ENCODE measurements at places on chromosomes 6 and 20. TPM values are rescaled to one million over a fixed set of nuclear protein-coding genes. Genes with fewer than 3 reads are reported as not detected.

GRCh38 chr6:34241351-34242215 lies 4.9 kb downstream of the HMGA1 start:
- DNase-seq = peak; percentile 77

GRCh38 chr20:62216636-62217566 lies 3.2 kb downstream of the HRH3 start:
- DNase-seq = peak; percentile 85

- no peak for DNase-seq
Measured at GRCh38 chr6:95318137-95318536, 259.2 kb upstream of the MANEA start.

- no peak for DNase-seq
Measured at GRCh38 chr6:97919631-97920030, 636.6 kb upstream of the MMS22L start.

DNA sequence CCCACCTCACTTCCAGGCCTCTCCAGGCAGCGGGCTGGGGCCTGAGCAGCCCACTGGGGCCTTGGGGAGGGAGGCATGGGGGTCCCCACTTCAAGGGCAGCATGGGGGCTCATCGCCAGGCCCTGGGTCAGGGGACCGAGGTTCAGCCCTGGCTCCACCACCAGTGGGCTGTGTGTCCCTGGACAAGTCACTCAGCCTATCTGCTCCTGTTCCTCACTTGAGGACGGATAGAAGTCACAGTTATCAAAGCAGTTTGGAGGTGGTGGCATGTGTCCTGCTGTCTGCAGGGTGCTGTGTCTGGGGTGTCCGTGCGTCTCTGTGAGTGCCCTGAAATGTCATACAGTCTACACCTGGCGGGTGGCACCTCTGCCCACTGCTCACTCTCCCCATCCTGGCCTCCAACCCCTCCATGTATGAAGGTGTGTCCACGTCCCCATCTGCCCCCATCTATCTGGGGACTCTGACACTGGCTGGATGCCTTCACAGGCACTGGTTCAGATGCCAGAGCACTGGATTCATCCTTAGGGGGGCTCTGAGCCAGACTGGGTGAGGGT lies 3.6 kb downstream of the EEF1A2 start:
- DNase-seq = peak; percentile 58

DNA sequence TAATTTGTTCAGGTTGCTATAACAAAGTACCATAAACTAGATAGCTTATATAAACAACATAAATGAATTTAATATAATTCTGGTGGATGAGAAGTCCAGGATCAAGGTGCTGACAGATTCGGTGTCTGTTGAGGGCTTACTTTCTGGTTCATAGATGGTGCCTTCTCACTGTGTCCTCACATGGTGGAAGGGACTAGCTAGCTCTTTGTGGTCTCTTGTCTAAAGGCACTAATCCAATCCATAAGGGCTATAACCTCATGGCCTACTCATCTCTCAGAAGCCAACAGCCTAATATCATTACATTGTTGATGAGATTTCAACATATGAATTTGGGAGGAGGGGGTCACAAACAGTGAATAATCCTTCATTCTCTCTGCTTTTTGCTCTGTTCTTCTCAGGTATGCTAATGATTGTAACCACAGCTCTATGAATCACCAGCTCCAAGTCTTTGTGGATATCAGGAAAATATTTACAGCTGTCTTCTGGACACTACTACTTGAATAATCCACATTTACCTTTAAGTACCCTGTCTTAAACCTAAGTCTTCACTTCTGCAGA lies 122.3 kb downstream of the NKAIN2 start:
- no peak for DNase-seq

GRCh38 chr6:26019261-26019830 lies 56.7 kb downstream of the TRIM38 start:
- DNase-seq = no peak

DNA sequence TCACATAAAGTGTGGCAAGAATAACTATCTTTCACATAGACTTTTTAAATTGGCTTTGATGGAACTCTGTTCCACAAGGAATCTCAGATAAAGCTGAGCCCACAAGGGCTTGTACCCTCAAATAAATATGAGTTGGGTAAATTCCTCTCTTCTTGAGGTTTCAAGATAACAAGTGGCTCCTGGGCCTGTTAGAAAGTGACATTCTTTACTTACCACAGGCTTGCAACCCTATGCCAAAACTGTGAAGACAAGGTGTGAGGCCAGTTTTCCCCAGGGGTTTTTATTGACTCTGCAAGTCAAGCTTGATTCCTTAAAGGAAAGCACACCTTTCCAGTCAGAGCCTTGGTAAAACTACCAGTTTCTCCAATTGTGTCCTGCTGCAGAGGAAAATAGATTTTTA lies 664.8 kb upstream of the GJE1 start:
- DNase-seq = no peak

- DNase-seq = no peak
Measured at GRCh38 chr6:149033454-149033853, 284.1 kb upstream of the TAB2 start.

DNA sequence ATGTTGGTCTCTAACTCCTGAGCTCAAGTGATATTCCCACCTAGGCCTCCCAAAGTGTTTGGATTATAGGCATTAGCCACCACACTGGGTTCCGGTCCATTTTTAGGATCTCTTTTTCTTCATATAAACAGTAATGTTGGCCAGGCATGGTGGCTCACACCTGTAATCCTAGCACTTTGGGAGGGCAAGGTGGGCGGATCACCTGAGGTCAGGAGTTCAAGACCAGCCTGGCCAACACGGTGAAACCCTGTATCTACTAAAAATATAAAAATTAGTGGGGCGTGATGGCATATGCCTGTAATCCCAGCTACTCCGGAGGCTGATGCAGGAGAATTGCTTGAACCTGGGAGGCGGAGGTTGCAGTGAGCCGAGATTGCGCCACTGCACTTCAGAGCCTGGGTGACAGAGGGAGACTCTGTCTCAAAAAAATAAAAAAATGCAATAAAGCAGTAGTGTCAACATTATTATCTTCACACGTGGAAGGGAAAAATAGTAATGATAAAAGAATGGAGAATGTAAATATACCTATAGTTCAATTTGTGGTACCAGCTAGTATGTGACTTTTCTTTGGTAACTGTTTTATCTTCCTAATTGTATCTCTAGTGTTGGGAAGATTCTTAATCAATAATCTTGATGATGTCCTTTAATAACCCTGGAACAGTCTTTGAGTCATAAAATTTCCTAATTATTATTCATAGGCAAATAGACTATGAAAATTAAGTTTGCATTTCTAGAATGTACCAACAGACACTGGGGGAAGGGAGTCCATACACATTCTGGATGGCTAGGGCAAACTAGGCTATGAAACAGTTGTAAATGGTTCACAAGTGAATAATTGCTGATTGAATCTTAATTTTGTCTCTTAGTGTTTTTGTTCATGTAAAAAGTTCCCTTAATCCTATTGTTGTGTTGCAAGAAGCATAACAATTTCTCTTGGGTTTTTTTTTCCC lies 3.6 kb downstream of the PARD6B start:
- no peak for DNase-seq

DNA sequence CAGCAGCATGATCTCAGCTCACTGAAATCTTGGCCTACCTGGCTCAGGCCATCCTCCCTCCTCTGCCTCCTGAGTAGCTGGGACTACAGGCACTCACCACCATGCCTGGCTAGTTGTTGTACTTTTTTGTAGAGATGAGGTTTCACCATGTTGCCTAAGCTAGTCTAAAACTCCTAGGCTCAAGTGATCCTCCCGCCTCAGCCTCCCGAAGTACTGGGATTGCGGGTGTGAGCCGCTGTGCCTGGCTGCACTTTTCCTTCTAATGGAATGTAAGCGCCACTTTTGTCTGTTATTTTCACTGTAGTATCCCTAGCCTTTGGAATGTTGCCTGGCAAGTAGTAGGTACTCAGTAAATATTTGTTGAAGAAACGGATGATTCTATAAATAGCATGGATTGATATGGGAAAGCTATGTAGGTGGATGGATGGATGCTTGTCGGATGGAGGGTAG lies 10.4 kb upstream of the TRIB3 start:
- no peak for DNase-seq

GRCh38 chr6:138001750-138002349 lies 105.4 kb downstream of the PERP start:
- DNase-seq = peak; percentile 76

- no peak for DNase-seq
Measured at GRCh38 chr20:34037121-34037520, 43.4 kb downstream of the RALY start.

DNA sequence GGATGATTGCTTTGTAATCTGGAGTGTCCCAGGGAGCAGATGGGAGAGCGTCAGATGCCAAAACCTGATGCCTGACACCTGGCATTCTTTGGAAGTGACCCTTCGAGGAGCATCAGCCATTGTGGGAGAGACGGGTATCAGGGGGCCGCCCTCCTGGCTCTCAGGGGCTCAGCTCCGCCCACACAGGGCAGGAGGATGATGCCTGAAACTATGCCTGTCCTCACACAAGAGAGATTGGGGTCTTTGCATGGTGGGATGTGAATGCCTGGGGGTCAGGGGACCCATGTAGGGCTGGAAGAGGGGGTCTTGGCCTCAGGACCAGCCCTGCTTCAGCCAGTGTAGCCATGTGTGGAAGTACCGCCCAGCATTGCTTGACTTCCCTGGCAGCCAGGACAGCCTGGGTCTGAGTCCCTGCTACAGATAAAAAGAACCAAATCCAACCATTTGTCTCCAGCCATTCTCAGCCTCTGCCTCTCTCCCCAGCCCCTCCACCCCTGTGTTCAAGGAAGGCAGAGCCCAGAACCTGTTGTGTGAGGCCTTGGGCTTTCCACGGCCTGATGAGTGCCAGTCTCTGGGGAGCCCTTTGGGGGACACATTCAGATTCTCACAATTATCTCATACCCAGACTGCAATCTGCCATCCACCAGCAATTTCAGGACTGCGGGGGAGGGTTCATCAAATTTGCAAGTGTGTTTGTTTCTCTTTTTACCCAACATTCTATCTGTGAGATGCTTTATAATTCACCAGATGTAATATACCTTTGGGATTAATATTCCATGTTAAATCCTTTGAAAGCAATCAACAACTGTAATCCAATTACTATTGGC lies 371.2 kb downstream of the PREX1 start:
- no peak for DNase-seq

DNA sequence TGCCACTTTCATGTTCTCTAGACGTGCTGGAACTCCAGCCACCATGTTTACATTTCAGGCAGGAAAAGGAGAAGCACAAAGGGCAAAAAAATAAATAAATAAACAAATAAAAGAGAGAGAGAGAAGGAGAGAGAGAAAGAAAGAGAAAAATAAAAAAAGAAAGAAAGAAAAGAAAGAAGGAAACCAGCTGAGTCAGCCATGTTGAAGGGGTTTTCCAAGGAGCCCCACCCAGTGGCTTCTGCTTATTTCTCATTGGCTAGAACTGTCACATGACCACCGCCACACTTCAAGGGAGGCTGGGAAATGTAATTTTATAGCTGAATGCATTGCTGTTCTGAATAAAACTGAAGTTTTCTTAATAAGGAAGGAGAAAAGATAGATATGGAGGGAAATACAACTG lies 71.1 kb downstream of the BFSP1 start:
- DNase-seq = no peak

DNA sequence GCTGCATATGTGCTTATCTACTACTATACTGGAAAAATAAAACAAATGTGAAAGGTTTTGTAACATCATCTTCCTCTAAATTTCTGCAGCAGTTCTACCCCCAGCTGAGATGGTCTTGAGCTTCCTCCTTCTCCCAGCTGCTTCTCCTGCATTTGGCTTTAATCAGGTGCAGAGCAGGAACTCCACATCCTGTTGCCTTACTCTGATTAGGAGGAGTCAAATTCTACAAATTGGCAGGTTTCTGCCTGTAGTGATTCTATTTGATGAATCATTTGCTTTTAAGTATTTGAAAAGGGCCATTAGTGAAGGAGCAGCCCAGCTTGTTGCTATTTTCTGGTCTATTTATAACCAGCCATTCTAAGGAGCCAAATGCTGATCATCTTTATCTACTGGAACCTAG lies 224.5 kb downstream of the GMDS start:
- no peak for DNase-seq

GRCh38 chr6:99605074-99605734 lies 1.4 kb upstream of the PRDM13 start:
- DNase-seq = no peak

GRCh38 chr6:125918681-125919566 lies 37.6 kb upstream of the HINT3 start:
- peak; percentile 38 for DNase-seq

- DNase-seq = no peak
Measured at GRCh38 chr6:15870333-15871043, 207.7 kb upstream of the DTNBP1 start.

DNA sequence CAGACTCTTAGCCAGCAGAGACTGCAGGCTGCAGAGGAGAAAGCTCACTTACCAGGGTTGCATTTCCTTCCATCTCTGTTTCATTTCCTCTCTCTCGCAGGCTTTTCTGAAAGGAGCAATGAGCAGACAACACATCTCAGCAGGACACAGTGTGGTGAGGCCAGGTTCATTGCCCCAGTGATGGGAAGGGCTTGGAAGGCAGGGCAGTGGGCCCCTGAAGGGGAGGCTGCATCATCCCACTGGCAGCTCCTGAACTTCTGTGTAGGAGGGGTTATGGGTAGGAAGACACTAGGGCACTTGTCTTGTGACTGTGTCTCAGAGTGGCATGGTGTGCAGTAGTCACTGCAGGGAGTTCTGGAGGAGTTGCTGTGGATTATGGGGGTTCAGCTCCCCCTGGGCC lies 246.8 kb downstream of the QKI start:
- DNase-seq = no peak

DNA sequence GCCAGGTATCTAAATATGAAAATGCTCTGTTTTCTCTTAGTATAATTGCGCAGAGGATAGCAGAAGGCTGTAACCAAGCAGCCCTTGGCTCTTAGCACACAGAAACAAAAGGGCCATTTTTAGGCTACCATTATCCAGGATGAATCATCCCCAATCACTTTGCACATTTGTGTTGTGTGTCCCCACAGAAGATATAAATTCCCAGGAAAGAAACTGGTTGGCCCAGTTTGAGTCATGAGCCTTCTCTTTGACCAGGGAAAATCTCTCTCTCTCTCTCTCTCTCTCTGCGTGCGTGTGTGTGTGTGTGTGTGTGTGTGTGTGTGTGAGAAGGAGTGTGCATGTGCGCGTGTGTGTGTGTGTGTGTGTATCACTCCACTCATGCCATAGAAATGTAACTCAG lies 178.5 kb downstream of the FRK start:
- DNase-seq = no peak

The FAM217A gene
- total RNA-seq = not detected

The CHRNA4 gene
- total RNA-seq = not detected

The ARMH2 gene
- not detected for total RNA-seq

The DLGAP4 gene
- 17.4 TPM for total RNA-seq

The CRYBG1 gene
- total RNA-seq = 11.9 TPM

The C20orf202 gene
- not detected for total RNA-seq

The ALDH8A1 gene
- 0.29 TPM for total RNA-seq

The BPIFA1 gene
- total RNA-seq = not detected

The C6orf15 gene
- not detected for total RNA-seq
